ENCODE measurements at places on chromosomes 2 and 18.
A peak's percentile ranks its signal among the peaks of the same experiment; 100 is the strongest.

DNA sequence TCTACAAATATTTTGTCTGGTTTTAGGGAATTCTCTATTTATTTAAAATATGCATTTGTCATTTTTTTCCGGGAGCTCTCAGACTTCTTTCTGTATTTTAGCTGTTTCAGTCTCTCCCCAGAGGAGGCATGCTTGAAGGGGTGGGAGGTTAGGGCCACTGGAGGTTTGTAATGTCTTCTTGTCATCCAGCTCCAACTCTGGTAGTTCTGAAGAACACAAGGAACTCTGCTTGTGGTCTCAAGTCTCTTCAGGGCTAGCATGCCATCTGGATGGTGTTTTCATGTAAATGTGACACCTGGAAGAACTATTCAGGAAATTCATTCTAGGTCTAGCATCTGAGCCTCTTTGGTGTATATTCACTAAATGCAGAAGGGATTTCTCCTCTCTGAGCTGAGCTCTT is 518.4 kb upstream of the DCC start:
- no peak for DNase-seq

DNA sequence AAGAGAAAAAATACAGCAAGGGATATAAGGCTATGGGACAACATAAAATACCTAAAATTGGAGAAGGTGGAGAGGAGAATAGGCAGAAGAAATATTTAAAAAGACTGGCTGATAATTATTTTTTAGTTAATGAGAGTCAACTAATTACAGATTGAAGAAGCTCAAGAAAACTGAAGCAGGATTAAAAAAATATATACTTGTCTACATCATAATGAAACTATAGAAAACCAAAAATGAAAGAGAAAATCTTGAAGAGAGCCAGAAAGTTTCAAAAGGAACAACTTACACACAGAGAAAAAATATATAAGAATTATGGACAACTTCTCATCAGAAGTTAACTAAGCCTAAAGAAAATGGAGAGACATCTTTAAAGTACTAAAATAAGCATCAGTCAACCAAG is 62.9 kb upstream of the APCDD1 start:
- no peak for DNase-seq

GRCh38 chr18:25650201-25650941 is 298.4 kb upstream of the ZNF521 start:
- no peak for DNase-seq

DNA sequence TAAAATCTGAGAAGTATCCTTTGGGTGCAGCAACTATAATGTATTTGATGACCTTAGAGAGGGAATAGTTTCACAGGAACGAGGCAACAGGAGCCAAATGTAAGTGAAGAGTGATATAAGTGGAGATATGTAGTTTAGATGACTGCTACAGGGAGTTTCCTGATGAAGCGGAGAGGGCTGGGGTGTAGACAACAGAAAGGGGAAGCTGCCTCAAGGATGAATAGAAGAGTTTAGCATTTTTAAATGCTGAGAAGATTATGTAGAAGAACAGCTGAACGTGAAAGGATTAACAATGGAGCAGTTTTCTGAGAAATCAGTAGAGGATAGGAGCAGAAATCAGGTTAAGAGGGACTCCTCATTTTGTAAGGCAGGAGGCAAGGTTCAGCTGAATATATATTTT is 133.3 kb downstream of the LCLAT1 start:
- DNase-seq = no peak

DNA sequence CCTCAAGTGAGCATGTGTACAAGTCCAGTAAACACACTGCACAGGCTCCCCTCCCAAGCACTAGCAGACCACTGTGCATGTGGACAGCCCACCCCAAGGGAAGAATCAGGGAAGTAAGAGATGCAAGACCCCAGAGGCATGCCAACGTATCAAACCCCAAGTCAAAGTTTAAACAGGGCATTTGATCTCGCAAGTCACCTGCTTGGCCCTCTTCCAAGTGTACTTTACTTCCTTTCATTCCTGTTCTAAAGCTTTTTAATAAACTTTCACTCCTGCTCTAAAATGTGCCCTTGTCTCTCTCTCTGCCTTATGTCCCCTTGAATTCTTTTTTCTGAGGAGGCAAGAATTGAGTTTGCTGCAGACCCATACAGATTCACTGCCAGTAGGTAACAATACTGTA is 201.2 kb upstream of the PARD3B start:
- no peak for DNase-seq

- DNase-seq = no peak
These were observed 38.1 kb upstream of the PAX3 start for GRCh38 chr2:222336931-222337330.

- DNase-seq = no peak
These were observed 253.5 kb downstream of the DYSF start for GRCh38 chr2:71706836-71707235.

GRCh38 chr2:195592105-195592504 is 64.9 kb upstream of the SLC39A10 start:
- DNase-seq = no peak

GRCh38 chr2:207458582-207458981 is 71.2 kb upstream of the CREB1 start:
- no peak for DNase-seq

GRCh38 chr2:200828572-200829257 is 17.0 kb downstream of the BZW1 start:
- no peak for DNase-seq

GRCh38 chr2:200099256-200099655 is 143.9 kb downstream of the MAIP1 start:
- DNase-seq = no peak

DNA sequence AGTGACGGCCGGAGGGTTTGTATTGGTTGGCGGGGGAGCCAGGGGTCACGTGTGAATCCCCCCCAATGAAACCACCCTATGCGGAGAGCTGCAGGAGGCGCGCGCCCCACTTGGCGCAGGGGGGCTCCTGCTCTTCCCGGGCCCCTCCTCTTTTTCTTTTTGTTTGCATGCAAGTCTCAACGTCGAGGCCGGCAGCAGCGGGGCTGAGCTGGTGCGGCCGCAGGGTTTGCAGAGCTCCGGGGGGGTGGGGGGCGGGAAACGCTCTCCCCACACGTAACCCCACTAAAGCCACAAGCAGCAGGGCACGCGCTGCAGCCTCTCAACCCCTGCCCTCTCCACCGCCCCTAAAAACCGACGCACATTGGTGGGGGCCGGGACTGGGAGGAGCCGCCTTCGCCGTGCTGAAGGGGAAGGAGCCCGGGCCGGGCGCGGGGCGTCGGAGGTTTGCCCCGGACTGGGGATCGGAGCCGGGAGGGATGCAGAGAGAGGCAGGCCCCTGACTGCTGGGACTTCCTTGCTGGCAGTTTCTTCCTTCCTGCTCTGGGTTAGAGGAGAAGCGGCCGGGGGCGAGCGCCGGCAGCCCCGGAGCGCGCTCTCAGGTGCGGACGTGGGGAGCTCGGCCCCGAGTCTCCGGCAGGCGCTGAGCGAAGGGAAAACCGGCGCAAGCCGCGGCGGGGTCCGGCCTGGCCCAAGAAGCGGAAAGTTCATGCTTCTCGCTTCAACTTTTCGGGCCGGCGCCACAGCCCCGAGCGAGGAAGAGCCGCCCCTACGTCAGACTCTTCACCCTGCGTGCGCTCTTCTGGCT is 864 bp downstream of the LBH start:
- DNase-seq = no peak

DNA sequence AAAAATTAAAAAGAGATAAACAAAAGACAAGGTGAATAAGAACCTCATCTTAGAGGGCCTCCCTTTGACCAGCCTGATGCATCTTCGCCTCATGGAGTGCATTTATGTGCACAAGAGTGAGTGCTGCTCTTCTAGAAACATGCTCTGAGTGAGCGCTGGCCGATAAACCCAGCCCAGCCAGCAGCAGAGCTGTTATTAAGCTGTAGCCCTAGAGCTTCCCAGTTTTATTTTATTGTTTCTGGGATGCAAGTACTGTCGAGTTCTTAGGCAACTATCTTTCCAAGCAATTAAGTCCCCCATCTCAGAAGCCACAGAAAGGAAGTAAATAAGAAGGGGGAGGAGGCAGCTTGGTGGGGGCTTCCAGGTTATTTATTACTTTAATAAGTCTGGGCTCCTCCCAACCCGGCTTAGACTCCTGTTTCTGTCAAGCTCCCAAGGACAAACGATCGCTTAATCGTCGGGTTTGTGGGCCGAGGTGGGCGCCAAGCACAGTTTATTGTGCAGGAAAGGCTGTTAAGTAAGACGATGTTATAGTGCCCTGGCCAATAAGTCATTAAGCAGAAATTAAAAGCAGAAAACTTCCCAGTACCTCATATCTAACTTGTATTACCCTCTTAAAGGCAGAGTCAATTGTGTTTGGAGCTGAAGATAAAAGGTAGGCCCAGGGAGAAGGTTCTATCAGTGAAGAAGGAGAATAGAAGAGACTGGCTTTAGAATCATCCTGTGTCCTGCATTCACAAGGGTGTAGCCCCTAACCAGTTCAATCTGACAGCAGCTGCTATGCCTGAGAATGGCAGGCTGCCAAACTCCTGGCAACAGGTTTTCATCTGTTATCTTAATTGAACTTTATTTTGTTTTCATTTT is 176.3 kb downstream of the PIK3C3 start:
- no peak for DNase-seq

DNA sequence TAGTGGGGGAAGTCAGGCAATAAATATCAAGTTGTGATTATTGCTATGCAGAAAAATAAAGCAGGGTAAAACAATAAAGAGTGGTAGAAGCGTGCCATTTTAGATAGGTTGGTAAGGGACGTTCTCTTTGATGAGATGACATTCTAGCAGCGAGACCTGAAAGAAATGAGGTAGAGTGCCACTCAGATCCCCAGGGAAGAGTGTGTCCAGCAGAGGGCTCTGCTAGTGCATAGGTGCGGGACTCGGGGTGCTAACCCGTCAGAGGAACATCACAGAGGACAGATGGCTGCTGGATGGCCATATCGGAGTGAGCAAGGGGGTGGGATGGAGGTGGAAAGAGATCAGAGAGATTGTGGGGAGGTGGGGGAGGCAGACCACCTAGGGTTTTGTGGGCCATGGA is 16.3 kb upstream of the GTF2A1L start:
- DNase-seq = no peak

DNA sequence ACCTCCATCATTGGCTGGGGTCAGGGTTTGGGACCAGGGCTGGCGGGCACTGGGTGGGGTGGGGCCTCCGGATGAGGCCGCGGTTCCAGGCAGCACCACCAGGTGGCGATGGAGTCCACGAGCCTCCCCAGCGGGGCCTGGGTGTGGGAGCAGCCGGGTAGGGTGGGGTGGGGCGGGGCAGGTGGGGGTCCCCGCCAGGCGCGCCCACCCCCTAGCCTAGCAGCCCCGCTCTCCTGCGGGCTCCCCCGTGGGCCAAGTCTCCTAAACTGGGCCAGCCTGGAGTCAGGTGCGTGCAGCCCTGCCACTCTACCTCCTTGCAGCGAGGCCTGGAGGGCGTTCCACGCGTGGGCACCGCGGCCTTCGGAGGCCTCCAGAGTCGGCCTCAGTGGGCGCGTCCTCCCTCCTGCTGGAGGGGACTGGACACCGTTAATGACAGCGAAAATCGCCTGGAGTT is 187.5 kb downstream of the TWIST2 start:
- DNase-seq = peak; percentile 26

GRCh38 chr18:13465124-13465446 is 246.5 kb downstream of the LDLRAD4 start:
- DNase-seq = no peak

DNA sequence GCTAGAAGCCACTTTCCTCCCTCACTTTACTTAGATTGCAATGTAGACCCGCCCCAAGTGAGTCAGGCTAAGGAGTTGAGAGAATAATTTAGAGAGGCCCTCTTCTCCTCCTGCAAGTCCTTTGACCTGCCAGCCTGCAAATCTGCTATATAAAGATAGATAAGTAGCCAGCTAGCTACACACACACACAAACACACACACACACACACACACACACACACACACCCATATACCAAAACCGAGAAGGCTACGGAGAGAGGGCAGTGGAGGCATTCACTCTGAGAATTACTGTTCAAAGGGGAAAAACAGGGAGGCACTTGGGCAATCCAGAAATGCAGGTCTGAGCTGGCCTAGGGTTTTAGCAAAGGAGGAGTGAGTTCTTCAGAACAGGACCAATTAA is 23.0 kb upstream of the SMAD7 start:
- no peak for DNase-seq

DNA sequence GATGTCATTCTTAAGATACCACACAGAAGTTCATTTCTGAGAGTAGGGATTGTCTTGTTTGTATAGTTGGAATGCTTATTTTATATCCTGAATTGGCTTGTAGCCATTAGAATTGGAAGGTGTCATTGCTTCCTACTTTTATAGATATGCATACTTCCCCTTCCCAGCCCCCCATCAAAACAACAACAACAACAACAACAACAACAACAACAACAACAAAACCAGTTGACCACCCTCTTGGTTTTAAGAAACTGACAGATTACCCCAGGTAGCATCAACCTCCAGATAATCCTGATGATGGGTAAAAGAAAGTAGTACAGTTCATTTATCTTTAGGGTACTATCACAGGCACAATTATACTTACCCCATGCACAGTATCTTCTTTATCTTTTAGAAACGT is 20.0 kb downstream of the PHLPP1 start:
- no peak for DNase-seq

DNA sequence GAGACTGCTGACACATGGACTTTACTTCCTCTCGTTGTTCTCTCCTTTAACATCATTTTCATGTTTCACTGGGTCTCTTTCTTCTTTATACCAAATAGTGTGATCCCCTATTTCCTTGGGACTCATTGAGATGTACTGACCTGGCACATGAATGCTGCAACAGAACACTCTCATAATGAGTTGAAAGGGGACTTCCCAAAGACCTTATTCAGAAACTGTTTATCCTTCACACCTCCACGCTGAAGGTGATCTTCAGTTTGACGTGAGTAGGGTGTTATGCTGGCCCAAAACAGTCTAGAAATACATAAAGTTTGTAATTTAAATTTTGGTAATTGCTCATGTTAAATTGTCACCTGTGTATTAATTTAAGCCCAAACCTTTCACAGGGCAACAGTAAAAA is 1096.8 kb upstream of the GYPC start:
- no peak for DNase-seq

GRCh38 chr2:11100130-11100529 is 55.1 kb upstream of the SLC66A3 start:
- DNase-seq = no peak

DNA sequence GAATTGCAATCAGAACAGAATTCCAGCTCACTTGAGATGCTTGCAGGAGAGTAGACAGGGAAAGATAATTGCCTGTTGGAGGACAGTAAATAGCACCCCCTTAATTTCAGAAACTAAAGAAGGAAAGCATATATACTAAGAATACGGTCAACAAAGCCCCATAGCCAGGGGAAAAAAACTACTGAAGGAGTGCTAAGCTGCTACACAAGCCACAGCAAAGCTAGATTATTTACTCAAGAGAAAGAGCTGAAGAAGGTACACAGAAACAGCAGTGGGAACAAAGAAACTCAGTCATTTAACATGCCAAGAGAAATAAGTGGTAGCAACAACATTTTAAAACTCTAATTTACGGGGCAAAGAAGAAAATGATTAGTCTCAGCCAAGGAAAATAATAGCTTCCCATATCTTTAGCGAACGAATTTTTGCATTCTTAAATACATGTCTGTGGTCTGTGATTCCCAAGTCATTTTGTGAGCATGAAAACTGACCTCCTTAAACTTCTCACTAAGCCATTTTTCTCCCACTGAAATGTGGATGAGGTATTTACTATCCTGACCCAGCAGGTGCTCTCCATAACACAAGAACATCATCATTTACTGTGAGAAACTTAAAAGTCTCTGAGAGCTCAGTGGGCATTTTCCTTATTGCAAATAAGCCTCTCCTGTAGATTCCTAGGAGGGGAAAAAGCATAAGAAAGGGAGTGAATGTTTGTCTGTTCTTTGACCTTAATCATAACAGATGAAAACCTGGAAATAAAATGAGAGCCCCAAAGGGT is 196.0 kb downstream of the PAX3 start:
- DNase-seq = no peak

All from stimulated activated CD8-positive, alpha-beta memory T cell treated with anti-CD3 and anti-CD28 coated beads, Interleukin-4, amount 100 ng/mL, for 1 hour (primary cell).